ENCODE measurements at places on chromosomes 1 and 21.
A peak's percentile ranks its signal among the peaks of the same experiment; 100 is the strongest.

DNA sequence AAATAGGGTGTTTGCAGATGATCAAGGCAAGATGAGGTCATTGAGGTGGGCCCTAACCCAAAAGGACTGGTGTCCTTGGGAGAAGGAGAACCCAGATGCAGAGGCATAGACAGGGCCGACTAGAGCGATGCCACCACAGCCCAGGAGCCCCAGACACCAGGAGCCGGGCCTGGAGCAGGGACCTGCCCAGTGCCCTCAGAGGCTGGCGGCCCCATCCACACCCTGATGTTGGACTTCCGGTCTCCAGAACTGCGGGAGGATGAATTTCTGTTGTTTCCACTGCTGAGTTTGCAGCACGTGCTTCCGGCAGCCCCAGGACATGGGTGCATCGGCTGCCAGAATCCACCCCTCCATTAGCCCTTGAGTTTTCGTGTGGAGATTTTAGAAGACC, 7.2 kb upstream of the ACTRT2 start:
- DNase-seq, result no peak

GRCh38 chr1:47650205-47650604, 212.4 kb downstream of the FOXD2 start:
- peak; percentile 98 for DNase-seq

- peak; percentile 75 for DNase-seq
Measured at GRCh38 chr1:73914951-73915350, 283.0 kb downstream of the LRRIQ3 start.

DNA sequence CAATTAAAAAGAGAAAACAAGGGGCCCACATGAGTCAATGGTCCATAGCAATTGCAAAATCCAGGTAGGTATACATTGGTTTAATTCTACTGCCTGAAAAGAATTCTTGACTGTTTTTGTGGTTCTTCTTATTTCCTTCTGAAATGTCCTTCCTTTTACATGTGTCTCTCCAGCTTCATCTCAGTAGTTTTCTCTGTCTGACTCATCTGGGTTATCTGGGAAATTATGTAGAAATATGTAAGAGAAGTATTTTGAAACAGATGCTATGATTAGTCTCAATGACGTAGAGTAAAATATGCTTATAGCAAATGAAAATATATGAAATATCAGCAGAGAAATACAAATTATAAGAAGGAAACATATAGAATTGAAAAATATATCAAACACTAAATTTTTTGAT, 953.2 kb downstream of the BRINP3 start:
- no peak for DNase-seq

DNA sequence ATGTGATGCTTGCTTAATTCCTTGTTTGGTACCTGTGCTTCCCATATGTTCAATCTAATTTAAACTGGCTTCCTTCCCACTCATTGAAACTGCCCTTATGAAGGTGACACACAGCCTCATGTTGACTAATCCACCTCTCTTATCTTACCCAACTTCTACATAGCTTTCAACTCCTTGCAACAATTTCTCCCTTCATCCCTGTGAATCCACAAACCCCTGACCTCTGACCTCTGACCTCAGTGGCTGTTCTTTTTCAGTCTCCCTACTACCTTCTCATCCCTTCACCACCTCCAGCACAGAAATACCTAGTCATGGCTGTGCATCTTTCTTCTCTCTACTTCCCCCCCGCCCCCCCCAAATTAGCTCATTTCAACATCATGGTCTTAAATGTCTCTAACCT, 144.5 kb downstream of the TTLL7 start:
- no peak for DNase-seq

GRCh38 chr1:174956976-174957375, 42.8 kb upstream of the CACYBP start:
- DNase-seq, result no peak

GRCh38 chr1:203657748-203658134, 31.1 kb downstream of the ATP2B4 start:
- DNase-seq, result no peak

DNA sequence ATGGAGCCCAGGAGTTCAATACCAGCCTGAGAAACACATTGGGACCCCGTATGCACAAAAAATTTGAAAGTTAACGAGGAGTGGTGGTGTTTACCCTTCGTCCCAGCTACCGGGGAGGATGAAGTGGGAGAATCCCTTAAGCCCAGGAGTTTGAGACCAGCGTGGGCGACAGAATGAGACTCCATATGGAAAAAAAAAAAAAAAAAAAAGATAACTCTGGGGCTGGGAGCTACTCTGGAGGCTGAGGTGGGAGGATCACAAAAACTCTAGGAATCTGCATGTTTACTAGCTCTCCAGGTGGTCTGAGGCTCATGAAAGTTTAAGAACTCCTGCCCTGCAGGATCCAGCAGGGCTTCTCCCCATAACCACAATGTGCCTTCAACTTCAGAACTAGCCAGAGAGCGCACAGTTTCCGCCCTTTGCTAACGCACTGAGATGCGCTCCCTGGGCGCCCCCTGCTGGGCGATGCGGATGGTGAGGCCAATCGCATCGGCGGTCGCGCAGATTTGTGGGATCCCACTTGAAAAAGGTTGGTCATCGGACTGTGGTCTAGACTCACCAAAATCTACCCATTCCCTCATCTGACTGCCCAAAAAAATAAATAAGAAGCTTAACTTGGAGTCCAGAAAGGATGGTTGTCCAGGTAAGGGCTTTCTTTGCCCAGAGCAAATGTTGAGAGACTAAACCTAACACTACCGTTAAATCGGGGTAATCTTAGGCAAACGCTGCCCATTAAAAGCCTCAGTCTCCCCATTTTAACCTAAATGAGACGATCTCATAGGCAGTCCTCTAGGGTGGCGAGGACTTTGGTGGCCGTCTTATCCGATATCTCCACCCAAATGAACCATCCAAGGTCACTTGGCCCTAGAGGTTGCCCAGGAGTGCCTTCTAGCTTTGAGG, 8.8 kb downstream of the ZNF683 start:
- peak; percentile 69 for DNase-seq

- DNase-seq, result no peak
Measured at GRCh38 chr1:203590603-203591002, 36.0 kb upstream of the ATP2B4 start.

GRCh38 chr1:31476891-31477846, 64.2 kb downstream of the SERINC2 start:
- no peak for DNase-seq

GRCh38 chr1:34929497-34929852, at the start of gene DLGAP3:
TSS of gene DLGAP3 (minus strand) at chr1:34929650. CDS start at chr1:34905383, 24,267 bp downstream.
- no peak for DNase-seq

GRCh38 chr1:59266927-59267293, 30.0 kb upstream of the FGGY start:
- no peak for DNase-seq

GRCh38 chr1:27872059-27872801, at the start of gene THEMIS2:
TSS of gene THEMIS2 (plus strand) at chr1:27872544. CDS start at chr1:27872572, 28 bp downstream.
- no peak for DNase-seq

- DNase-seq, result no peak
Measured at GRCh38 chr1:2519729-2520128, 6.7 kb downstream of the PANK4 start.

DNA sequence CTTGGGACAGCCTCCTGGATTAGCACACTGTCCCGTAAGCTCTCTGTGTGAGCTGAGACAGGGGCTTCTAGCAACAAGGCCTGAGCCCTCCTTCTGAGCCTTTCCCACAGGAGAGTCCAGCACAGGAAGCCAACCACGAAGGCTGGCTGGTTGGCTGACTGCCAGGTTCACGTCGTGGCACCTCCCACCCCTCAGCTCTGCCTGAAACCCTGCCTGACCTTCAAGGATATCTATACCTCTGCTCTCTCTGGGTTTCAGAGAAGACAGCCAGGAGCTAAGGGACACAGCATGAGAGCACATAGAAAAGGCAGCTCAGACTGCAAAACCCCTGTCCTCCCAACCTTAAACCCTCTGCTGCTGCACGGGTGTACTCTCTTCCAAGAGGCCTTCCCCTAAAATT, 13.9 kb downstream of the DLGAP3 start:
- no peak for DNase-seq

GRCh38 chr1:2786329-2787162, 14.9 kb downstream of the TTC34 start:
- no peak for DNase-seq

DNA sequence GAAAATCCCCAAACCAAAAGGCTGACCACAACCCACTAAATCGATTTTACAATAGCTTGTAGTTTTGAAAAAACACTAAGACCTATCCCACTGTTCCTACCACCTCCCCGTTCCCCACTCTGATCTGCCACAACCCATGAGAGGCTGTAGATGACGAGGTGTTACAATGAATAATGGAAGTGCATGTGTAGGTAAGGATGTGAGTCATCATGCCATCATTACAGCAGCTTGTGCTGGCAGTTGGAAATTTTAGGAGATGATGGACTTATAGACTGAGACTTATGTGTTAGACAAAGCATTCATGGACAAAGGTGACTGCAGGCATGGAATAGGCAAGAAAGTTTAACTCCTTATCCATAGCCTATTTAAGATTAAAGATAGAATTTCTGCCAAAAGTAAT, 184.7 kb upstream of the CACYBP start:
- peak; percentile 87 for DNase-seq

- DNase-seq, result no peak
Measured at GRCh38 chr1:23246274-23246673, 29.0 kb upstream of the HTR1D start.

DNA sequence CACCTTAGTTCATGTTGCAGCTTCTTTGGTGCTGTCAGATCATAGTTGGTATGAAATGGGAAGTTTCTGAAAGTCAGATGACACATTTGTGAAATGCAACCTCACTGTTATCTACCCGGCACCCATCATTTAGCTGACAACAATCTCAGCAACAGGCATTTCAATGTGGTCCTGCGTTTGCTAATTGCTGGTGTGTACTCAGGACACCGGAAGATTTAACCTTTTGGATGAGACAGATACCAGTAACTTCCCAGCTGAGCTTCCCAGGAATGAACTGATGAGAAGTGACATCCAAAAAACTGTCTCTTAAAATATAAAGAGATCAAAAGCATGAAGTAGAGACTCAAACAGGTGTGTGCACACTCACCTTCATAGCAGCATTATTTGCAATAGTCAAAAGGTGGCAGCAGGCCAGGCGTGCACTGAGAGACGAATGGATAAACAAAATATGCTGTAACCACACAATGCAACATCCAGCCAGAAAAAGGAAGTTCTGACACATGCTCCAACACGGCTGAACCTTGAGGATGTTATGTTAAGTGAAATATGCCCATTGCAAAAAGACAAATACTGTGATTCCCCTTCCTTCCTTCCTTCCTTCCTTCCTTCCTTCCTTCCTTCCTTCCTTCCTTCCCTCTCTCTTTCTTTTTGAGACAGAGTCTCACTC, 7.9 kb upstream of the CLDN14 start:
- no peak for DNase-seq

DNA sequence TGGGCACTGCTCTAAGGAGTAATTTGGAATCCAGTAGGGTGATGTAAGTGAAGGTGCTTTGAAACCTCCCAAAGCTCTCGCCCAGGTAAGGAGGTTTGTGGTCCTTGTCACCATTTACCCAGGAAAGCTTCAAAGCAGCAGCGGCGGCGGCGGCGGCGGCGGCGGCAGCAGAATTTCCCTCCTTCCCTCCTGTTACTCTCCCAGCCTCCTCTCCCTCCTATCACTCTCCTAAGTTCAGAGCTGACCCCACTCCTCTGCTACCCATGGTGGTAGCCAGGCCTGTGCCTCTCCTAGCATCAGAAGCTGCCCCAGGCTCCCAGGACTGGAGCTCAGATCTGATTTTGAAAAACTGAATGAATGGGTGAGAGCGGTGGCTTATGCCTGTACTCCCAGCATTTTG, 60.7 kb downstream of the ACBD3 start:
- DNase-seq, result no peak

DNA sequence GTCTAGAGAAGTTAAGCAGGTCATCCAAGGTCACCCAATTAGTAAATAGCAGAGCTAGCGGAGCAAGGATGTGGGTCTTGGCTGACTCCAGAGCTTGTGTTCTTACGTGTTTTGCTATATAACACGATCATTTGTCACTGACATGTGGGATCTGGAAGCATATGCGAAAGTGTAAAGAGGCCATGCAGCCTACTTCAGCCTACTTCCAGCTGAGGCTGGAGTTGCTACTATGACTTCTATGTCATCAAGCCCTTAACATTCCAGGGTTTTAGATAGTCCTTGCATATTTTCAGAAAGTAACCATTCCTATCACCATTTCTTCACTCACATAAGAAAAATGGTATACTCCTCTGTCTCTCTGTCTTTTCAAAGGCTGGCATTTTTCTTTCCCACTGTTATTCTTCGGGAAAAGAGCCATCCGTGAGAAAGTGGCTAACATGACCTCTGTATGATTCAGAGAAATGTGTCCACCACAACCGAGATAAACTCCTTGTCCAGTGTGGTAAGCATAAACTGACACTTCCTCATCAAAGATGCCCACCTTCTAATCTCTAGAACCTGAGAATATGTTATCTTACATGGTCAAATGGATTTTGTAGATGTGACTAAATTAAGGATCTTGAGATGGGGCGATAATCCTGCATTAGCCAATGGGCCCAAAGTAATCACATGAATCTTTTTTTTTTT, 24.0 kb upstream of the ABL2 start:
- no peak for DNase-seq

- no peak for DNase-seq
Measured at GRCh38 chr1:25677193-25677773, 60.7 kb downstream of the MAN1C1 start.

DNA sequence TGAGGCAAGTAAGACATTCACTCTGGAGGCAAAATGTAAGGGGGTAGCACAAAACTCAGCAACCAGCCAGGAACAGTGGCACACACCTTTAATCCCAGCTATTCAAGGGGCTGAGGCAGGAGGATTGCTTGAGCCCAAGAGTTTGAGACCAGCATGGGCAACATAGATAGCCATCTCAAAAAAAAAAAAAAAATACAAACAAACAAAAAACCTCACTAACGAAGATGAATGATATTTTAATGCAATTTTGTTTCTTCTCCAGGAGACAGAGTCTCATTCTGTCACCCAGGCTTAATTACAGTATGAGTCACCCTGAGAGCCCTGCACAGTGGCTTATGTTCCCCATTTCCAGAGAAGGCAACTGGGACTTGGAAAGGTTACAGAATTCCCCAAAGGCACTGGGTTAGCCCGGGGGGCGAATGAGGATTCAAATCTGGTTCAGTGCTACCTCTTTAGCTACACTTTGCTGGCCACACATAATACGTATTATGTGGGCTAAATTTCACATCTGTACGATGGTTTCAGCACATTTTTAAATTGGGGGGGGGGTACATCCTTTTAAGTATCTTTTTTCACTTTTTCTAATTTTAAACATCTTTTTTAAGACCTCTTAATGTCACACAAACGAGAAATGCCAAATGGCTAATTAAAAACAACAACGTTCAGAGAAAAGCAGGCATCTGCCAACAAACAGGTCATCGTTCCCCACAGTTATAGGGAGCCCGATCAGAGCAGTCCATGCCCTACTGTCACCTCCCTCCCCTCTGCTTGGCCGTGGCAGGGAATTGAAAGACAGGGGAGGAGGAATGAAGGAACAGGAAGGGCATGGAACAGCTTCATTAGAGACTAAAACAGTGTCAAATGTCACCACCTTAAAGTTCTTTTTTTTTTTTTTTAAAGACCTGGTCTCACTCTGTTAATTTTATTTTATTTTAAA, 3.5 kb downstream of the CELA2A start:
- DNase-seq, result no peak

DNA sequence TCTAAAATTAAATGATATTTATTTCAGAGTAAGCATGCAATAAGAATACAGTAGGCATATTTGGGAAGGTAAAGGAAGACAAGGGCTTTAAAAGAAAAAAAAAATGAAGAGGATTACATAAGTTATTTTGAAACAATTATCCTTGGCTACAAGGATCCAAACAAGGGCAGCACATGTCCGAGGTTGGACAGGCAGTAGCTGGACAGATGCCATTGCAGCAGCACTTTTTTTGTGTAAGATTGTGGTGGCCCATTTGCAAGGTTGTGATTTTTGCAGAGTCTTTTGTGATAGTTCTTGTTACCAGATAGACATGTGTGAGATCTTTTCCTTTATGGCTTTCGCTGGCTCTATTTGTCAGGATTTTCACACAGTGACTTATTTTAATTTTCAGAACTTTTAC, 89.4 kb upstream of the COG2 start:
- DNase-seq, result no peak
